Fibroblast of lung (primary cell): ENCODE measurements at places on chromosomes 6 and 20.

- no peak for DNase-seq
Measured at GRCh38 chr6:152508477-152508876, 128.7 kb downstream of the SYNE1 start.

- no peak for DNase-seq
Measured at GRCh38 chr6:133301835-133302234, 60.7 kb downstream of the EYA4 start.

GRCh38 chr20:33423141-33423834 lies 20.3 kb downstream of the SNTA1 start:
- DNase-seq, result peak; percentile 81

DNA sequence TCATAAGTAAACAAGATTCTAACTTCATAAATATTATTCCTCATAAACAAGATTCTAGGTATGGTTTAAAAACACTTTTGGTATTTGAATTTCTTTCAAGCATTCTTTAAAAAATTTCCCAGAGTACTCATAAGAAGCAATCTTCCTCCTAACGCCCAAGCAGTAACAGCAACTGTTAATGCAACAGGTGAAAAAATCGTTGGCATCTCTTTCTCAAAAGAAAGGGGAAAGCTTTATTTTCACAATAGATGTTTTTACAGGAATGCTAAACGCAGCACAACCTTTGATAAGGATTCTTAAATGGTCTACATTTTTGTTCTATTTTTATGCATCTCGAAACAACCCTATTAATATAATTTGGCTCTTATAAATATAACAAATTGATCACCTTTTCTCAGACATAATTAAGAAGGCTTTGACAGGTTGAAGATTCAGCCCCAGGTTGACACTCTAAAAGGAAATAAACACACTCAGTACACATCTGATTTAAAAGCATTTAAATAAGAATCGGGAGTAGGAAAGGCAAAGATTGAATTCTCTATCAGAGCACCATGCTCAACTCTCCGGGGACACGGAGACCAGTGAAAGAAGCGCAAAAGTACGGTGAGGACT lies 634 bp downstream of the AHI1 start:
- DNase-seq, result no peak

- peak; percentile 74 for DNase-seq
Measured at GRCh38 chr20:3818155-3819151, 1.9 kb upstream of the AP5S1 start.

DNA sequence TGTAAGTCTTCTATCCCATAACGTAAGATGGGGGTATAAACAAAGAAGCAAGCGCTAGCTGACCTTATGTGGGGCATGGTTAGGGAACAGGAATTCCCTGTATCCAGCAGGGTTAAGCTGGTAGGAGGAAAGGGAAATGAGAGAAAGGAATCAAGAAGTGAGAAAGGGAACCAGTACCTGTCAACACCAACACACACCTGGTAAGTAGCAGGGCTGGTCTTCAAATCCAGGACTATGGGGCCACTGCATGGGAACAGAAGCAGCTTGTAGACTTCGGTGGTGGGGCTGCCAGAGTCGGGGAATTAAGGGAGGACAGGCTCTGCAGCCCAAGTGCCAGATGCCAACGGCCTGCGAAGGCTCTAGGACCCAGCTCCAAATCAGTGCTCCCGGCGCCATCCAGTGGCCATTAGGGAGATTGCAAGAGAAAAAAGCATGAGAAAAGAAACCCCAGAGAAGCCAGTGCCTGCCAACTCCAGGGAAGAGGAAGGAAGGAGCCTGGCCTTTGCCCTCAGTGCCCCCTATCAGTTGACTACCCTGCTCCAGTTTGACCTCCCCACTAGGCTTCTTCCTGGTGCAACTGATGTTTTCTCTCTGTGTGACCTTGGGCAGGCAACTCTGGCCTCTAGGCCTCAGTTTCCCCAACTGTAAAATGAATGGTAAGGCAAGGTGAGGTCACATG lies 15.8 kb upstream of the RBPJL start:
- DNase-seq, result peak; percentile 37

- no peak for DNase-seq
Measured at GRCh38 chr20:44536175-44536574, 14.3 kb upstream of the SERINC3 start.

DNA sequence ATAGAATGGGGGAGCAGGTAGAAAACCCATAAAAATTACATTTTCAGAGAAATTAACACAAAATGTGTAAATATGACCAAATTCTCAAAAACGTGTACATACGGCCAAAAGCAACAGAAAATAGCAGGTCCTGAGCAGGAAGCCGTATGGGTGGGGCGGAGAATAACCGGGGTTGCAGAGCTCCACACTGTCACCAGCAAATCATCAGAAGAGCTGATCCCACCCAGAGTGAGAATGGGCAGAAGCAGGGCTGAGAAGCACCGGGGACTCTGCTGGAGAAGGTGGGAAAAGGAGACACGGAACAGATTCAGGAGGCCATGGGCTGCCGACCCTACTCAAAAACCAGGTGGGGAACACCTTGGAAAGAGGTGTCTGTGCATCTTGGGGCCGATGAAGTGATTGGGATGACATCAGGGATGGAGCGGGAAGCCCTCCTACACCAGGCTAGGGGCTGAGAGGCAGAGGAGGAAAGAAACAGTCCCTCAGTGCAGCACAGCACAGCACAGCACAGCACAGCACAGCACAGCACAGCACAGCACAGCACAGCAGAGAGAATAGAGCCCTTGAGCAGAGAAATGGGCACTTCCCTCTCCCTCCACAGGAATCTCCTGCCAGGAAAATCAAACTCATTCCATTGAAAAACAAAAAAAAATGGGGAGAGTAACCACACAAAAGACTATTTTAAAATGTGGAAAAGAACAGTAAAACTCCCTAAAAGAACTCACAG lies 22.3 kb downstream of the STX7 start:
- DNase-seq, result no peak

GRCh38 chr6:114287461-114287860 lies 55.4 kb downstream of the HS3ST5 start:
- no peak for DNase-seq

DNA sequence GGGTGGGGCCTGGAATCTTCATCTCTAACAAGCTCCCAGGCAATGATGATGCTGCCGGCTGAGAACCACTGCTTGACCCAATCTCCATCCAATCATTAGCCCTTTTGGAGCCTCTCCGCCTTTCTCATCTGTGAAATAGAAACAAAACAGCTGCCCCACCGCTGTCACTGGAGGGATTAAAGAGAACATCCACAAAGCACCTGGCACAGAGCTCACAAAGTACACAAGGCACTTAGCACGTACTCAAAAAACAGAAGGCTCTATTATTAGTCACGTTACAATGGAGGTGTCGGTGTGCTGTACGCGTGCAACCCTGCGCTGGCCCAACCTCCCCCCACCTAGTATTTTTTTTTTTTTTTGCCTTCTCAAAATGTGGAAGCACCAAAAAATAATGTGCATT lies 213.5 kb upstream of the ARID1B start:
- peak; percentile 11 for DNase-seq

GRCh38 chr6:79494841-79495240 lies 42.4 kb downstream of the LCA5 start:
- no peak for DNase-seq

DNA sequence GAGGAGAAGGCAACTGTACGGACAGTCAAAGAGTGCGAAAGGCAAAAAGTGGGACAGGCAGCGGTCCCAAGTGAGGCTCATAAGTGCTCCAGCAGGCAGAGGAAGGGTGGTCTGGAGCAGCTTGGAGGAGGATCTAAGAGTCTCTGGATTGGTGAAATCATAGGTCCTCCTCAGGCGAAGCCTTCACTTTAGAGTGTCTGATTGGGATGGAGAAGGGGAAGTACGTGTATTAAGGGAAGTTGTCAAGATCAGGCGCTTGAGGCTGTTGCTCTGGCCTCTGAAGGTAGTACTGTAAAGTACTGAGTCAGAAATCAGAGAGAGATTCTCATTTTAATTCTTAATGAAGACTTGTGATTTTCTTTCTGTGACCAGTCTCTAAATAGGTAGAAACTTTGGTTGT lies 185.6 kb downstream of the KIF16B start:
- no peak for DNase-seq

DNA sequence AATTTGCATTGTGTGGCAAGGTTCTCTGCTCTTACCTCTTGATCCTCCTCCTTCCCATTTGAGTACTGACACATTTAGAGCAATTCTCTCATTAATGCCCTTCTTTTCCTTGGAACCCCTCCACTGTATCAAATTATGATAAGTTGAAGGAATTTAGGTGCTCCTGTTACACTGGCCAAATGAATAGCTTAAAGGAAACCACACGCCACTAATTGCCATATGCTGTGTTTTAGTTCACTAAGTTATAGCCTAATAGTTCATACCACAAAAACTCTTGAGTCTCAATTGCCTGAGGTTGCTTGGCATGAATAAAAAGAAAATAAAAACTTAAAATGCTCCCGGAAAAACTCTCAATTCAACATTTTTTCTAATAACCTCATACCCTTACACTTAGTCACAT lies 1239.3 kb downstream of the EPHA7 start:
- no peak for DNase-seq

DNA sequence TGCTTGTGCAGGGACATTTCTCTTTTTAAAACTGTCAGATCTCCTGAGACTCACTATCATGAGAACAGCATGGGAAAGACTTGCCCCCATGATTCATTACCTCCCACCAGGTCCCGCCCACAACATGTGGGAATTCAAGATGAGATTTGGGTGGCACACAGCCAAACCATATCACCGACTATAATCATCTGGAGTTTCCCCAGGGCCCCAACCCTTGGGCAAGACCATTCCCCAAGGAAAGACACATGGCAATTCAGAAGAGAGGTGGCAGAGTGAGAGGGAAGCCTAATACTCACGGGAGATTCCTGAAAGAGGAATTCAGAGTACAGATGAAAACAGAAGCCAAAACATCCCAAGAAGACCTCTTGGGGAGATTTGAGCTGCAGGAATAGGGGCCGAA lies 291.0 kb upstream of the PLCB4 start:
- DNase-seq, result no peak

DNA sequence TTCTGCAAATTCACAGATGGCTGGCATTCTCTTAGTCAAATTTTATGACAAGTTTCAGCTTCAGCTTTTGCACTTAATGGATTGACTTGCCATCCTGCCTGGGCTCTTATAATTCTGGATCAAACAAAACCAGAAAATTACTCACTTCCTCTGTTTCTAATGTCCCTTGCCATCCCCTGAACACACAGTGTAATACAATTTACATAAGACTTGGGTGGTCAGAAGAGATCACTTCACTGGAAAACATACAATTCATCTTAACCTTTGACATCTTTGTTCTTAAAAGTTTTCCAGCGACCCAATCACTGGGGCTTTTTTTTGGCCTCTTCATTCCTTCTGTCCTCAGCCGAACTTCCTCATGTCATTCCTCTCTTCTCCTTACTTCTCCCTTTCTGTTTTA lies 199.0 kb downstream of the ARHGAP18 start:
- peak; percentile 53 for DNase-seq

GRCh38 chr6:15303920-15304291 lies 58.0 kb downstream of the JARID2 start:
- DNase-seq, result no peak

GRCh38 chr20:54284928-54285704 lies 77.2 kb downstream of the PFDN4 start:
- peak; percentile 65 for DNase-seq

DNA sequence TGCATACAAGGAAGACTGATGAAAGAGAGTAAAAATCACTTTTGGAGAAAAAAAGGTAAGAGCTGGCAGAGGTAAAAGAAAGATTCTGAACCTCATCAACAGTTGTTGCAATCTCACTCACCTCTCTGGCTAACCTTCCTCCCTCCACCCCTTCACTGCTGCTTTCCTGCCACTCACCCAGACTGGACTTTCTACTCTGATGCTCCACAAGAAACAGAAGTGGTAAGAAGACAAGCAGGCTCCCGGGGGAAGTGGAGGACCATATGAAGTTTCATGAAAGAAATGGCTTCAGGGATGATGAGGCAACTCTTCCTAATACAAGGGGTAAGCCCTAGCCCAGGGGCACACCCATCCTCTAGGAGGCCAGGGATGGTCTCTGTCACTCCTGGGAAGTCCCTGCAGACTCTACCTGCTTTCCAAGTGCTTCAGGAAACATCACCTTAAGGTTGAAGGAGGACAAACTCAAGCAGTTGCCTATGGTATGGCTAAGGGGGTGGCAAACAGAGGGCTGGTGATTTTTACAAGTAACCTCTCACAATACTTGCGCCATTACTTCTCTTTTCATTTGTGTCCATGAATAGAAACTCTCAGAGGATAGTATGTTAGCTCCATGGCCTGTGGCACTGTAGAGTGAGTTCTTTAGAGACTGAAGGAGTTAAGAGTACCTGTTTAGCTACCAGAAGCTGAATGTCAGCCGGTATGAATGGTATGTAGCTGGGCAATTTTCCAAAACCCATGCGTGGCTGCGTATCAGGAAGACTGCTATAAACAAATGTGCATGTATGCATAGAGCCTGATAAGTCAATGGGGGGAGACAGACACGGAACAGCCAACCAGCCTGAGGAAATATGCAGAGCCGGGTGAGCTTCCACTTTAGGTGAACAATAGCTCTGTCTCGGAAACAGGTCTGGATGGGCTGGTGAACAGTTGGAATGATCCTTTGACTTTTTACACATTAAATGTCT lies 112.0 kb downstream of the BACH2 start:
- DNase-seq, result peak; percentile 84

DNA sequence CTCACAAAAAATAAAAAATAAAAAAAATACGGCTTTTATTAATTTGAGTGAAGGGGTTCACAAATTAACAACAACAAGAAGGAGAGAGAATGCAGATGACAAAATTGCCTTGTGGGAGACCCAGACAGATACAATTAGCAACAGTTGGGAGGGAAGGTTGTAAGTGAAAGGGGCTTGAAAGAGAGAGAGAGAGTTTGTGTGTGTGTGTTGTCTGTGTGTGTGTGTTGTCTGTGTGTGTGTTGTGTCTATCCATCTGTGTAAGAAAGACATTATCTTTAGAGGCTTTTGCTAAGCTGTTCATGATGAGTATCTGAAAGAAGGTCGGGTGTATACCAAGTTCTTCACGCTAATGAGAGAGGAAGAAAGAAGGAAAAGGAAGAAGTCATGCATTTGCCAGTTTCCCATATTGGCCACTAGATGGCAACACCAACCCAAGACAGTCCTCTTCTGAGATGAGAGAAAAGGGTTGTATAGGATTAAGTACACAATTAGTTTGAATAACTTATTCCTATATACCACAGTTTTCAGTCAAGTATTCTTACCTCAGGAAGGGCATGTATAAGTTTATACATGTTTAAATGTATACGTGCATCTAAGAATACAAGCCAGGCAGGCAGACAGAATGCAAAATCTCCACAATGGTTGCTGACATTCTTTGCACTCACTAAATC lies 63.7 kb upstream of the CD2AP start:
- DNase-seq, result peak; percentile 64
